ENCODE measurements at places on chromosomes 2 and 18.

- DNase-seq, result no peak
These were observed 3.5 kb upstream of the SLC9A2 start for GRCh38 chr2:102615620-102616436.

- no peak for DNase-seq
These were observed 19.2 kb downstream of the ATOH8 start for GRCh38 chr2:85772841-85773491.

- DNase-seq, result no peak
These were observed 2.0 kb downstream of the ANO7 start for GRCh38 chr2:241190291-241190981.

- DNase-seq, result no peak
These were observed 76.9 kb upstream of the CDH20 start for GRCh38 chr18:61256291-61256690.

GRCh38 chr2:42567806-42568400 is 529 bp upstream of the MTA3 start:
- DNase-seq, result no peak

- DNase-seq, result no peak
These were observed 14.1 kb downstream of the LAMA3 start for GRCh38 chr18:23703057-23703986.

- DNase-seq, result no peak
These were observed 39.5 kb downstream of the NIFK start for GRCh38 chr2:121697108-121697631.

DNA sequence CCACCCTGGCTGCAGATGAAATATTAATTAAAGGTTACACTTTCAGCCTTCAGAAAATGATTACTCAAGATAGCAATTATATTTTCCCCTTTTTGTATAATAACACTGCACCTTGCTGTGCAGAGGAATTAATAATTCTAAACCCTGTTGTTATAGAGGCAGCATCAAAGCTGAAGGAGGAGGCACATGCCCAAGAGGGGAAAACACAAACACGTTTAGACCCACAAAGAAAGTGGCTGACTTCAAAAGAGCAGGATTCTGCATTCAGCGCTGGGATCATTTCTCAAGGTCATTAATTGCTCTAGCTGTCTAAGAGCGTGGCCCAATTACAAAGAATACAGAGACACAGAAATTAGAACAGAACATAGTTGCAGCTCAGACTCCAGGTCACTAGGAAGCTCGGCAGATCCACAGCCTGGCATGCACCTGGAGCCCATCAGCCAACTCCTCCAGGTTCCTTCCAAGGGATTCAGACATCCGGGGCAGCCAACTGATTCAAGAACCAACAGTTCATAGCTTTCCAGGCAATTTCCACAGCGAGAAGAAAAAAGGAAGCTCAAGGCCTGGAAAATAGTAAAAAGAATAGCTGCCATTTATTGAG is 102.3 kb upstream of the ID2 start:
- no peak for DNase-seq

- DNase-seq, result no peak
These were observed 1.3 kb downstream of the ATP9B start for GRCh38 chr18:79070486-79070885.

DNA sequence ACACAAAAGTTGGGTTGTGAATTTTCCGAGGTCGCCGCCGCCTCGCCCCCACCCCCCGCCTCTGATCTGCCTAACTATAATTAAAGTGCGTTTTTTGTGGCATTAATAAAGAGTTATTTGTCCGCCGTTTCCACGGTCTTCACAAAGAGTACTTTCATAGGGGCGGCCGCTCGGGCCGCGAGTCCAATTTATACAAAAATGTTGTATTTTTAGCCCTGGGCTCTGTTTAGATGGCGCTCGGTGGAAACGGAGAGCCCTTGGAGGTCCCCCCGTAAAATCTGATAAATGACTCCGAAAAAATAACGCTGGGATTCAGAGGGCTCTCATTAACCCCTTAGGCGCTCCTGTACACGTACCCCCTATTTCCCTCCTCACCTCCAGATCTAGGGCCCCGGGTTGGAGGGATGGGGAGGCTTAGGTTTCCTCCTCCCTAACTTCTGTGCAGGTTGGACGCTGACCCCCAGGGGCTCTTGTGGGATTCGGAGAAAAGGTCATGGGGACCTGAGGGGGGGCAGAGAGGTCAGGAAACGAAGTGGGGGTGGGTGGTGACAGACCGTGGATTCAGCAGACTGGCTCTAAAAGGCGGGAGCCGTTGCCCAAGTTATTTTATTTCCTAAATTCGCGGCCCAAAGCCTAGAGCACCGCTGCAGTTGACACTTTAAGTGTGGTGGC is 1.9 kb downstream of the CYP26B1 start:
- no peak for DNase-seq

GRCh38 chr2:33788044-33788443 is 188.9 kb upstream of the FAM98A start:
- DNase-seq, result no peak

GRCh38 chr2:64457524-64457923 is 3.6 kb downstream of the LGALSL start:
- no peak for DNase-seq
